Activated T-cell treated with anti-CD3 and anti-CD28 coated beads, Interleukin-2, amount 50 U/mL, for 48 hours (primary cell): ENCODE measurements at places on chromosomes 6 and 20.

DNA sequence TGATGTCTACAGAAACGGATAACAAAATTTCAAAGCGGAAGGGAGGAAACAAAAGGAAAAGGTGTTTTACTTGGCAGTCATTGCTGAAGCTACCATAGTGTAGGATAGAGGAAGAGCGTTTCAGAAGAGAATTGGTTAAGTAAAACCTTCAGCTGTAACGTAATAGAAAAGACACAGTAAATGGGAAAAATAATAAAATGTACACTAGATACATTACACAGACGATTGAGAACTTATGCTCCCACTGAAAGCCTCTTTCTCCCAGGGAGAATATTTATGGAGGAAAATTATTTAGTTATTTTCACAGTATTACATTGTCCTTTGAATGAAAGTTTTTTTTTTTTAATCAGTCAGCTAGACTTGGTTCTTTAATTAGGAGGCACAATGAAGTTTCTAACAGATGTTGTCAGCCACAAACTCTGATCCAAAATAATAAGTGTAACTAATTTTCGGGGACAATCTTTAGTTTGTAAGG is 90.7 kb upstream of the PRDM1 start:
- no peak for DNase-seq

- no peak for DNase-seq
Measured at GRCh38 chr20:62048821-62049291, 16.8 kb downstream of the TAF4 start.

DNA sequence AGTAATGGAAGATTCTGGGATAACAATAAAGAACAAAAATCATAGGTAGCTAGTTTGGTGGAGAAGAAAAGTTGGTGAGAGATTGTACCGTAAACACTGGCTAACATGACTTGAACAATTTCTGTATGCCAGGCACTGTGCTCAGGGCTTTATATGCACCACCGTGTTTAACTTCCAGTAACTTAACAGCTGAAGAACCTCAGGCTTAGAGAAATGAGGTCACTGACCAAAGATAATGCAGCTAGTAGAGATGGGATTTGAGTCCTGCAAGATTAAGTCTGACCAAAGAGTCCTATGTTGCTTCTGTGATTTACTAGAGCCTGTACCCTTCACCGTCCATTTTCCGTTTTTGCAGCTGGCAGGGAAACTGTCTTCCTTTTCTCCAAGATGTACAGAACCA is 2.7 kb downstream of the CSTF1 start:
- no peak for DNase-seq

DNA sequence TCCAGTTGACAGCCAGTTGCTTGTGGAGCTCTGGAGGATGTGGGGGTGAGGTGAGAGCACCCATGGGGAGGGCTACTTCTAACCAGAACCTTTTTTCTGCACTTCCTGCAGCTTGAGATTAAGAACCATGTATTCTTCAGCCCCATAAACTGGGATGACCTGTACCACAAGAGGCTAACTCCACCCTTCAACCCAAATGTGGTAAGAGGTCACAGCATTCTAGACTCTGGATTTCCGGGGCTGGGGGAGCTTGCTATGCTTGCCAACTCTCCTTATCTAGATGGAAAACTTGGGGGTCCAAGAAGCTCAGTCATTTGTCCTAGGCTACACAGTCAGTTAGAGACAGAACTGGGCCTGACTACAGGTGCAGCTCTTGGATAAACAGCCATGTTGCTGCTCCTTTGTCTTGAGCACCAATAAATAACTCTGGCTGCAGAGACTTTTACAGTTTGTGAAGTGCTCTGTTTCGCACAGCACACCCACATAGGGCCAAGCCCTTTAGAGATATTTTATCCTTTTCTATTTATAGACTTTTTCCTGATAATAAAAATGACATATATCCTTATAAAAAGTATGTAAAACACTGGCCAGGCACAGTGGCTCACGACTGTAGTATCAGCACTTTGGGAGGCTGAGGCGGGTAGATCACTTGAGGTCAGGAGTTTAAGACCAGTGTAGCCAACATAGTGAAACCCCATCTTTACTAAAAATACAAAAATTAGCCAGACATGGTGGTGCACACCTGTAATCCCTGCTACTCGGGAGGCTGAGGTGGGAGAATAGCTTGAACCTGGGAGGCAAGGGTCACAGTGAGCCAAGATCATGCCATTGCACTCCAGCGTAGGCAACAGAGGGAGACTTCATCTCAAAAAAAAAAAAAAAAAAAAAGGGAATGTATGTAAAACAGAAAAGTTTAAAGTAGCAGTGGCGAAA is 10.6 kb upstream of the IFT52 start:
- no peak for DNase-seq

- DNase-seq: no peak
Measured at GRCh38 chr6:54291146-54291545, 17.1 kb upstream of the TINAG start.

- DNase-seq: no peak
Measured at GRCh38 chr6:46526607-46527006, 35.4 kb upstream of the RCAN2 start.

DNA sequence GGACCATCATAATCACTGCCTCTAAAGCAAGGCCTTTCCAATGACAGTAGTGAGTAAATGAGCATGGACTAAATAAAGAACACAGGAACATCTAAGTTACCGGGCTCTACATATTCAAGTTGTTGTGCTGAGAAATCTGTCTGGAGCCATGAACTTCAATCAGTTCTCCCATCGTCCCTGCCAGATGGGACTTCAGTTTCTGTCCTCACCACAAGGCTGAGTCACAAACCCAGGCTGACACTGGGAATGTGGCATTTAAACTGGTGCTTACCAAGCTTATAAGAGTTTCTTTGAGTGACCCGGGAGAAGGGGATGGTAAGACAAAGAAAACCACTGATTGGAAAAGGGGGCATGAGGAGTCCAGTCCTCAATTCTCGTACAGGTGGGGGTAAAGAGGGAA is 497.0 kb downstream of the MAFB start:
- DNase-seq: no peak

DNA sequence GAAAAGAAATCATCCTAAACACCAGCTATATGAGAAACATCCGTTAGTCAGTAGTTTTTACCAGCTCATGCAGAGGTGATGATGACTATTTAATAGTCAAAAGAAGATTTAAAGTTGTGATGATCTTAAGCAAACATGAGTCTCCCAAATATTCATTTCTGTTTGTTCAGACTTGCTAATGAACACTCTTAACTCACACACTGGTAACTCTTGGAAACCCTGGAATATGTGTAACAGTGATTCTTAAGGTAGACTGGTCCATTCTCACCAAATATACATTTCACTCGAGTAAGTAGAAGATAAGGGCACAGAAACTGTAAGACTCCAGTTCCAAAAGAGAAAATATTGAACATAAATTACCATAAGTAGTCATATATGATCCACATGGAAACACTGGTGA is 29.1 kb downstream of the RSPO3 start:
- no peak for DNase-seq

DNA sequence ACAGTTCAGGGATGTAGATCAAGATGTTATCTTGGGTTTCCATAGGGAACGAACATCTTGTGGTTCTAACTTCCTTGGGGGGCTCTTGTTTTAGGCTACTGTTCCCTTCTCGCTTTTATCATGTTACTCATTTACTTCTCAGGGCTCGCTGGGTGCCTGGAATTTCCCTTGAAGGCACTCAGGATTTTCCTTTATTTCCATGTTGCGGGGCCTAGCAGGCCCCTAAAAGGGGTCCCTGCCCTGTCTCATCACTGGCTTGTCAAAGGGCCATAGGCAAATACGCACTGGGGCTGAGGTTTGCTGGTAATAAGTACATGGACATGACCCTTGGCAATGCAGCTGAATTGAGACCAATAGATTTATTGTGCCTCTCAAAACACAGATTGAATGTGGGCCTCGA is 262.3 kb downstream of the CDH4 start:
- no peak for DNase-seq

DNA sequence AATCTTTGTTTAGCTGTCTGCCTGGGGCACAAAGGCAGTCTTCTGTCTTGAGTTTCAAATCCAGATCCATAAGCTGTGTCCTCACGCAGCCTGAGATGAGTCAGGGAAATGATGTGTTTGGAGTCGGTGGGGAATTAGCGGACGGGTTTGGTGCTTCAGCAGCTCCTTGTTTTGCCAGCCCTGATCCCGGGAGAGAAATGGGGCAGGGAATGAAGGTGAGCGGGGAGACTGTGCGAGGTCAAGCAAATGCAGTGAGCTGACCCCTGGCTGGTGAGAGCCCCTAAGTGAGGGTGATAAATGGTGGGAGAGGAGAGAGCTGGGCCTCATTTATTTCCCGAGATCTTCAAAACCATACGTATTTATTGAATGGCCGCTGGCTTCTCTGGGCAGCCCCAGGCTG is 21.6 kb downstream of the DUSP22 start:
- no peak for DNase-seq

- DNase-seq: no peak
Measured at GRCh38 chr6:101129851-101130250, 248.7 kb upstream of the ASCC3 start.

- DNase-seq: no peak
Measured at GRCh38 chr20:49706630-49707091, 7.0 kb downstream of the B4GALT5 start.

DNA sequence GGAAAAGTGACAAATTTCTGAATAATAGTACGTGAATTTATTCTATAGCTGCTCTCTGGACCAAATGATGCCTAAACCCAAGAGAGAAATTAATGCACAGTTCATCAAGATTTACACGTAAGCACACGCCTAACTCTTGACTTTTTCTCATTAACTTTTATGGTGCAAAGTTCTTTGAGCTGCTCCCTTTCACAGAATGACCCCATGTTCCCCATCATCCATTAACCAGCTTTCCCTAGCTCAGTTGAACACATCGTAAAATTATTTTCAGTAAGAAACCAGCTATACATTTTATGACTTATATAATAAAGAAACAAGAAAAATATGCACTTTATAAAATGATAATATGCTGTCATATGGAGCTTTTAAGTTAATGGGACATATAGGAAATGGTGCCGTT is 54.3 kb downstream of the ID4 start:
- no peak for DNase-seq

GRCh38 chr6:2579804-2580570 is 170.7 kb downstream of the MYLK4 start:
- no peak for DNase-seq

GRCh38 chr6:75196081-75196687 is 9.7 kb downstream of the COL12A1 start:
- no peak for DNase-seq

- DNase-seq: no peak
Measured at GRCh38 chr6:37779902-37780628, 39.5 kb upstream of the ZFAND3 start.

DNA sequence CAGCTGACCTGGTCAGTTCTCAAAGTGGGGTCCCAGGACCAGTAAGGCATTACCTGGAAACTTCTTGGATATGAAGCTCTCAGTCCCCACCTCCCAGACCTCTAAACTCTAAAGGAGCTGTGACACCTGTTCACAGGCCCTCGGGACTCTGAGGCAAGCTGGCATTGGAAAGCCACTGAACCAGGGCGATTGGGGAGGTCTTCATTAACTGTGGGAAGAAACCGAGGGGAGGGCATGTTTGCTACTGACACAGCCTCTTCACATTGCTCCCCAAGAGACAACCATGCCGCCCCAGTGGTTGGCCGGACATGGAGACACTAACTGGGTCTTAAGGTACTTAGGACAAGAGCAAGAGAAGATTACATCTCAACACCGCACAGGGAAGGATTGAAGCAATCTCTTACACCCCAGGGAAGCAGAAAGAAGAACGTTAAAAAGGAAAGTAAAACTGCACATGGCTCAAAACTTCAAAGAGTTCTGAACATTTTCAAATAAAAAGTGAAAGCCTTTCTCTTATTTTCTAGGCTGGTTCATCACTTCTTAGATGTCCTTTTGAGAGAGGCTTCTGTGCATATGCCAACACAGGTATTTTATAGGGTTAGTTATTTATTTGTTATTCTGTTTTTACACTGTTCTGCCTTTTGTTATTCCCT is 210.0 kb upstream of the CST7 start:
- DNase-seq: peak; percentile 25

DNA sequence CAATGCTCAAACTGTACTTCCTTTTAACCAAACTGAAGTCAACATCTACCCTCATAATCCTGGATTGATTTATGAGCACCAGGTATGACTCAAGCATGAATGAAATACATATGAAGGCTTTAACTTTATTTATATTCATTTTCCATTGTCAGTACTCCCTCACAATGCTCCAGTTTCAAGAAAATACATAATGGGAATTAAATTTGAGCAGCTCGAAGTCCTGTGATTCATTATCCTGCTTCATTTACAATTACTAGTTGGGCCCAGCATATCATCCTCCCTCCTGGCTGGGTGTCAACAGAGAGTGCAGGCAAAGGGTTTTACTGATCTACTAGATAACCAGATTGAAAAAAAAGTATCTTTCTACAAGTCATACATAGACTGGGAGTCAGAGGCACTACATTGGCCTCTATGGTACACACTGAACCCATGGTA is 10.1 kb downstream of the SAMHD1 start:
- no peak for DNase-seq

DNA sequence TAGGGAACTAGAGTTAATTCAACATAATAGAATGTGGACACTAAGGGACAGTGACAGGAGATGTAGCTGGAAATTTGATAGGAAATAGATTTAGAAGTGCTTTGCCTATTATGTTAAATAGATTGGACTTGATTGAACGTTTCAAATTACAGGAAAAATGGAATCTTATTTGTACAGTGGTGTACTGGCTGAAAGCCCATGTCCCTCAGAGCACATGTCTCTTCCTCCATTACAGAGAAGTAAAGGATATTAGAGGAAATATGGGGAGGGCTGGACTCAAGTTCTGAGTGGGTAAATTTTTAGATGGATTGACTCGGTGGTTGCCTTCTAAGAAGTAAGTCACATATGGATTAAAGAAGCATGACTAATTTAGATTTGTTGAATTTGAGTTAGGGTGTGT is 11.4 kb downstream of the PKIB start:
- no peak for DNase-seq

- no peak for DNase-seq
Measured at GRCh38 chr6:10312445-10312844, 102.4 kb downstream of the TFAP2A start.

- DNase-seq: no peak
Measured at GRCh38 chr6:41504466-41505121, 41.6 kb upstream of the FOXP4 start.

- no peak for DNase-seq
Measured at GRCh38 chr6:148364056-148364824, 21.6 kb downstream of the SASH1 start.

GRCh38 chr6:145213614-145214013 is 521.7 kb downstream of the EPM2A start:
- DNase-seq: no peak

GRCh38 chr6:100633096-100633777 is 168.5 kb upstream of the SIM1 start:
- DNase-seq: no peak

GRCh38 chr6:36216559-36216958 is 20.0 kb downstream of the BRPF3 start:
- no peak for DNase-seq

DNA sequence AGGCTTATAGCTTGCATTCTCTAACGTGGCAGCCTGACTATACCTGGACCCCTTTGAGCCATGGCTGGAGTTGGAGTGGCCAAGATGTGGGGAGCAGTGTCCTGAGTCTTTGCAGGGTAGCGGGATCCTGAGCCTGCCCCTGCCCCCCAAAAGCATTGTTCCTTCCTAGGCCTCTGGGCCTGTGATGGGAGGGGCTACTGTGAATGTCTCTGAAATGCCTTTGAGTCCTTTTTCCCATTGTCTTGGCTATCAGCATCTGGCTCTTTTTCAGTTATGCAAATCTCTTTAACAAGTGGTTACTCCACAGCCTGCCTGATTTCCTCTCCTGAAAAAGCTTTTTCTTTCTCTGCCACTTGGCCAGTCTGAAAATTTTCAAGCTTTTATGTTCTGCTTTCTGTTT is 17.0 kb upstream of the PRL start:
- DNase-seq: no peak
